ENCODE measurements at places on chromosomes 5 and 9.
A peak's percentile ranks its signal among the peaks of the same experiment; 100 is the strongest.

DNA sequence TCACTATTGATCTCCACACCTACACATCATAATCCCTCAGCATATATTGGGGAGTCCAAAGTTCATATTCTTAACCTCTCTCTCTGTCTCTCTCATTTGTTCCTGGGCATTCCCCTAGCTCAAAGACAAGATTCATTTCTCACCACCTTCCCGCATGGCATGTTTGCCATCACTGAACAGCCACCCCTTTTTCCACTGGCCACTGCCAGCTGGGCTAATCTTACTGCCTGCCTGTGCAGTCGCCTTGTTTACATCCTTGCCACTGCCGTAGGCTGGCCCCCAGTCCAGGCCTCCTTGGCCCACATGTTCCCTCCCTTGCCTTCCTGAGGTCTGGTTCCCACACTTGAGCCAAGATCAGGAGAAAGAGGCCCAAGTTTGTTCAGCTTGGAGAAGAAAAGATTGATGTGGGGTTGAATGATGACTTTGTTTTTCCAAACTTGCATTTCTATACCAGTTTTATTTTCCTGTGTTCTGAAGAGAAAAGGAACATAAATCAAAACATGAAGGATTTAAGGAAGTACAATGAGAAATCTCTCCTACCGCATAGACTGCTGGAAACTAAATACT, 80.2 kb downstream of the PLAC8L1 start:
- no peak for DNase-seq

DNA sequence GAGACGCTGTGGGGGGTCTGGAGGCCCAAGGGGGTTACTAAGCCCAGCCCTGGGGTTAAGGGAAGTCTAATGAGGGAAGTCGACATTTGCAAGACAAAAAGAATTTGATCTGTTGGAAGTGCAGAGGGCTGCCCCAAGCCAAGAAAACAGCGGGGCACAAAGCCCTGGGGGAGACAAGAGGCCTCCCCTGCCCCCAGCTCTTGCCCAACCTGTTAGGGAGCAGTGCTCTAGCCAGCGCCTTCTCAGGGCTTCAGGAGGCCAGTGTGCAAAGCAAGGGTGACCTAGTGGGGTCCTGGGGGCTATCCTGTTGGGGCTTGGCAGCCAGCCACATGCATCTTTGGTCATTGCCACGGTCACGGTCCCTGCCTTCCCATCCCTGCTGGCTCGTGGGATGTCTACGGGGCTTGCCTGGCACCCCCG, 25.2 kb downstream of the GFI1B start:
- DNase-seq, result no peak

- no peak for DNase-seq
Measured at GRCh38 chr5:121027636-121028035, 563.5 kb downstream of the PRR16 start.

GRCh38 chr5:56025151-56025885, 30.6 kb upstream of the IL6ST start:
- DNase-seq, result no peak

- DNase-seq, result no peak
Measured at GRCh38 chr5:102223542-102224477, 72.3 kb downstream of the SLCO4C1 start.

DNA sequence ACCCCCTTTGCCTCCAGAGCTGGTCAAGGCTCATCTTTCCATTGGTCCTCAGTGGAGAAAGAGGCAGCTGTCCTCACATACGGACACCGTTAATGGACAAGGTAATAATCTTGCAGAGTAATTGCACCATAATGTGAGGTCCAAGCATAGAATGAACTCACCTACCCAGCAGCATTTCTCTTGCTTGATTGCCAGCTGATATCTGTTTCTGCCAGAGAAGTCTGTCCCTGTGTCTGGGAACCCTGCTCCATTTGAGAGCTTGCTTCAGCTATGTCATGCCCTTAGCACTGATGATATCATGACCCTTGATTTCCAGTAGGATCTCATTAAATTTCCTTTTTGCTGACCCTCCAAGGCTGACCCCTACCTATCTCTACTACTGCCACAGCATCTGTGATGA, 154.6 kb downstream of the PIK3R1 start:
- no peak for DNase-seq

- DNase-seq, result no peak
Measured at GRCh38 chr5:122874179-122874875, 28.9 kb downstream of the SNX24 start.

- peak; percentile 43 for DNase-seq
Measured at GRCh38 chr9:76658510-76659231, 105.6 kb upstream of the PCA3 start.

DNA sequence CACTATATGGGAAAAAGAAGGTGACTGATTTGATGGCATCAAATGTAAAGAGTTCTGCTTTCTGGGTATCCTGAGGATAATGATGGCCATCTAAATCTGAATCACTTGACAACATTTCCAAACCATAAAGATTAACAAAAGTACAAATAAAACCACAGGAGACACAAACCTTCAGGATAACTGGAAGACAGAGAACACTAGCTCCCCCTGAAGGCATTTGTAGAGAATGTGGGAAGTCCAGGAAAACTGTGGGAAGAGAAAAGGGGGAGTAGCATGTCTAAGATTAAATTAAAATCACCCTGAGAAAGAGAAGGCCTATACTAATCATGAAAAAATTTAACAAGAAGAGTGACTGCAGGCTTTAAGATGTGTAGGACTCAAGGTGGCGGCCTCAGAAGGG, 116.2 kb downstream of the PRELID2 start:
- no peak for DNase-seq

- DNase-seq, result no peak
Measured at GRCh38 chr5:2895196-2895595, 143.7 kb upstream of the IRX2 start.

DNA sequence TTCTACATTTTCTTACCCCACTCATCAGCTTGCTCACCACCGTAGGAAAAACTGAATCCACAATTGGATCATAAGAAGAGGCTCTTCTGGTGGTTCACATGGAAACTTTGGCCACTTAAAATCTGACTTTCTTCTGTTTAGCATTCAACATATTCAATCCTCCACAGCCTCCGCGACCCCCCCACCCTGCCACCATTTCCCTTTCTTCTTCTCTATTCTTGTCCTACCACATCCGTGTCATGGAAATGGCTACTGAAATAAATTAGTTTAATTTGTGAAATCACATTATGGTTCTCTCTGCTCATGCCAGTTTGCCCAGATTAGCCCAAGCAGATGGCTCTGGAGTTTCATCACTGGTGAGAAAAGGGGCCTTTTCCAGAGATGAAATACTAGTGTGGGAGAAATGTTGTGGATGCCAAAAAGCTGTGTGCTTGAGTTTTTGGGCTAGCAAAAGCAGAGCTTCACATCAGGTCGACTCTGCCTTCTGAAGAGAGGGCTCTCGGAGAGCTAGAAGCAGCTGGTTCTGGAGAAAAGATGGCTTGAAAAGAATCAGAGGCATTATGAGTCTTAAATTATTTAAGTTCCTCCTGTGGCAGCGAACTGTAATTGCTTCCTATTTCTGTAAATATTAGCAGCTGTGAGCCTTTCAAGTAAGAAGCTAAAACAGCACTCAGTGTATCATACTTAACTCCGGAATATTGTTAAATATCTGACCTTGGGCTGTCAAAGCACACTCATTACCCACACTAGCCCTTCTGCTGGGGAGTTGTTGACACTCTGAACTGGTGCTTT, 107.1 kb downstream of the MAT2B start:
- peak; percentile 41 for DNase-seq

DNA sequence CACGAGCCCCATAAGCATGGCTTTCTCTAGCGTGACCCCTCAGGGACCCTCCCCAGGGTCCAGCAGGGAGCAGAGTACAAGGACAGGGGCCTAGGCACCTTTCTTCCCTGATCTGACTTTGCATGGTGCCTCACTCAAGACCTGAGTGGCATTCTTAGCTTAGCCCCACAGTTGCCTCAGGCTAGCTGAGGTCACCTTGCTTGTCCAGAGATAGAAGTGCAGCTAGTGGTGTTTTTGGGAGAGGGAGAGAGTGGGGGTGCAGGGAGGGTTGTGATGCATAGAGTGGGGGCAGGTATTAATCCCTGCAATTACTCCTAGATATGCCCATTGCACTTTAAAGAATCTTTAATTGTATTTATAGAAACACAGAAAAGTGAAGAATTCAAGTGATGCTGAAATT, 8.4 kb upstream of the TRIO start:
- no peak for DNase-seq

DNA sequence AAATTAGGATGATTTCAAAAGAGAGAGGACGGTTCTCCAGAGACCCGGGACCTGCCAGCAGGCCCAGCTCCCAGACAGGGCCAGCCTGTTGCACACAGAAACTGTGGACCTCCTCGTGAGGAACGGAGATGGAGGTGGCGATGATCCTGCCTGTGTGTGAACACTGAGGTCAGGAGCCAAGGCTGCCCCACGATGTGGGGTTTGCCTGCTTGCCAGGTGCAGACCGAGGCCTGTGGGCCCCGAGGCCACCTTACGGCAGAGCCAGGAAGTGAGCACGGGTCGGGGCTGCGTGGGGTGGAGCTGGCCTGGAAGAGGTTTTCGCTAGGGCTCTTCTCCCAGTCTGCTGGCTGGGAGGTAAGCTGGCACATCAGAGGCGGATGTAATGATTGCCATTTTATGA, 4.3 kb downstream of the FAM163B start:
- no peak for DNase-seq

- DNase-seq, result no peak
Measured at GRCh38 chr9:99752417-99753109, 69.1 kb upstream of the NR4A3 start.

GRCh38 chr5:71680510-71680909, 38.6 kb upstream of the CARTPT start:
- no peak for DNase-seq

GRCh38 chr9:98707166-98708102, 1.3 kb downstream of the GABBR2 start:
- DNase-seq, result peak; percentile 77

All from Ammon's horn (tissue), 1 donor.